ENCODE measurements at places on chromosomes 1 and 21.

DNA sequence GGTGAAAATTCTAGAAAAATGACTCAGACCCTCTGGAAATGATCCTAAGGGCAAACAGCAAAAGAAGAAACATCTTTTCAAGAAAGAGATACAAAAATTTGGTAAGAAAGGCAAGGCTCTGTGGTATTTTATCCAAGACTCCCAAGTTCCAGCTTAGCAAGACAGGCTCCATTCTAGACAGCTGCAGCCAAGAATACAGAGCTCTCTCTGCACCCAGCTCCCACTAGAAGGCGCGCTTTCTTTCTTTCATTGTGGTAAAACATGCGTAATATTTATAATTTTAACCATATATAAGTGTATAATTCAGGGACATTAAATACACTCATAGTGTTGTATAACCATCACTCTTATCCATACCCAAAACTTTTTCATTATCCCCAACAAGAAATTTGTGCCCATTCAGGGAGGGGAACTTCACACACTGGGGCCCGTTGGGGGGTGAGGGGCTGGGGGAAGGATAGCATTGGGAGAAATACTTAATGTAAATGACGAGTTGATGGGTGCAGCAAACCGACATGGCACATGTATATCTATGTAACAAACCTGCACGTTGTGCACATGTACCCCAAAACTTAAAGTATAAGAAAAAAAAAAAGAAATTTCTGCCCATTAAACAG is 2.2 kb upstream of the HFM1 start:
- no peak for DNase-seq

- no peak for DNase-seq
Measured at GRCh38 chr1:244361764-244362473, 89.8 kb downstream of the ADSS2 start.

- no peak for DNase-seq
Measured at GRCh38 chr1:203304391-203304918, 864 bp upstream of the BTG2 start.

DNA sequence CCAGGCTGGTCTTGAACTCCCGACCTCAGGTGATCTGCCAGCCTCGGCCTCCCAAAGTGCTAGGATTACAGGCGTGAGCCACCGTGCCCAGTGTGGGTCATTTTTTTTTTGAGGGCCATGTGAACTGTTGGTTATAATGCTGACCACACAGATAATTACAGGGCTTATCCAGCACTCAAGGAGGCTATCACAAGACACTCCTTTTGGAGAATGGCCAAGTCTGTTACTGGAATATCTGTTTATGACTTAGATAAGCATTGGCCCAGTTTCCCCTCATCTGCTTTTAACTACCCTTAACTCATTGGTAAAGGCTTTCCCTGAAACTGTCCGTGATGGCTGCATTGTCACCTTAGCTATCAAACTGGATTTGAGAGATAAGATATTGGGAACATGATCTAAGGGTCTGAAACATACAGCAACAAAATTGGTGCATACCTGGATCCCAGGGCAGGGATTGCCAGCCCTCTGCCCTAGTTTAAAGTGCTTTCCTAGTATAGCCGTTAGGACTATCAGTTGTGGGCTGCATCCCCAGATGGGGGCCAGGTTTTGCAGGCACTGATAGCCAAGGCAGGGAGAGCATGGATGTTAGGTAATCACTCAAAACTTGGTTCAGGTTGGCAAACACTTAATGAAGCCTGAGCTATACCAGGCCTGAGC is 15.6 kb downstream of the SZT2 start:
- DNase-seq: no peak

- no peak for DNase-seq
Measured at GRCh38 chr21:19034560-19034959, 631.0 kb upstream of the TMPRSS15 start.

DNA sequence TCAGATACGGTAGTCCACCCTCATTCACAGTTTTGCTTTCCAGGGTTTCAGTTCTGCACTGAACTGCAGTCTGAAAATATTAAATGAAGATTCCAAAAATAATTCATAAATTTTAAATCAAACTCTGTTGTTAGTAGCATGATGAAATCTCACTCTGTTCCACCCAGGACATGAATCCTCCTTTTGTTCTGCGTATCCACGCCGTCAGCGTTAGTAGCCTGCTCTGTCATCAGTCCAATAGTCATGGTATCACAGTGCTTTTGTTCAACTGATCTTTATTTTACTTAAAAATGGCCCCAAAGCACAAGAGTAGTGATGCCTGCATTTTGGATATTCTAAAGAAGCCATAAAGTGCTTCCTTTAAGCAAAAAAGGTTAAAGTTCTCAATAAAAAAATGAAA is 23.9 kb downstream of the CHD1L start:
- DNase-seq: no peak

DNA sequence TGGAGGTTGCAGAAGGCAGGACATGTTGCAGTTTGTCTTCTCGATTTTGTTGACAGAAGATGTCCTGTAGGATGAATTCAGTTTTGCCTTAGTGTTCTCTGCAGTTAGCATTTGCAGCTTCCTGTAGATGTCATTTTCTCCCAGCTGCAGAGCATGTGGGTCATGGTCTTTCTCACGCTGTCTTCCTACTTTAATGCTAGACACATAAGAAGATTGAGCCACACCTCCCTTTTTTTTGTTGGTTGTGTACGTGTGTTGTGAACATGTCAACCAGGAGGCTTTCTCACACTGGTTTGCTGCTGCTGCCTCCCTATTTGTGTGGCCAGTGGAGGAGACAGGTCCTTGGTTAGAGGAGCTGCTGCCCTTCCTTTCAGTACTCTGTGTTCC is 110.7 kb downstream of the VPS13D start:
- DNase-seq: no peak

GRCh38 chr1:19468397-19468956 is 16.9 kb downstream of the CAPZB start:
- no peak for DNase-seq

DNA sequence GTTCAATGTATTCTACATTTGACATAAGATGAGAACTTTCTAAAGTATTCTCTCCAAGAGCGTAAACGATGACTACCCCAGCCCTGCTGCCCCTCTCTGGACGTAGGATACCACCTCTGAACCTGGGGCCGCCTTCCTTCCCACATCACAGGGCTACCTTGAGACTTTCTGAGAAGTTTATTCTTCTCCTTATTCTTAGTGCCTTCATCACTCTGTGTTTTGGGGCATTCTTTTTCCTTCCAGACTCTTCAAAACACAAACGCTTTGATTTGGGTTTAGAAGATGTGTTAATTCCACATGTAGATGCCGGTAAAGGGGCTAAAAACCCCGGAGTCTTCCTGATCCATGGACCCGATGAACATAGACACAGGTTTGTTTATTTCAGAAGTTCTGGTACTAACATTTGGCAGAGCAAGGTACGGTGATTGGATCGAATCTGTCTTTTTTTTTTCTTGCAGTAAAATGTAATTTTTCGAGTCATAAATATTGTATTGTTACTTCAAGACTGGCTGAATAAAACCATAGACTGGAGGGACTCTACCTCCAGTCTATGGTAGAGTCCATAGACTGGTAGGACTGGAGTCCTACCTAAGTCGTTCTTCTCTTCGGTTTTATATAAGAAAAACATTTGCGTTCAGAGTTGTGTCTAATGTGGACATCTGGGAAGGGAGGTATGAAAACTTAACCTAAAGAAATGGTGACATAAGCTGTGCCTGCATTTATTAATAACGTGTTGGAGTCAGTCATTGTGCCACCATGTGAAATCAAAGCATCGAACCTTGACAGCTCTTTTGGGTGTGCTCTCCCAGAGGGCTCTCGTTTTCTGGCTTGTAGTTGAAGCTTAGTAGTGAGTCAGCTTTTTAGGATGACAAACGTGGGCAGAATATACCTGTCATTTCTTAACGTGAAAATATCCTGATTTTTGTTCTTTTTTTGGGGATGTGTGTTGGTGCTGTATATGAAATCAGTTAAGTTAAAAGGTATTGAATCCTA is 1.2 kb downstream of the MAN1A2 start:
- DNase-seq: no peak

- DNase-seq: no peak
Measured at GRCh38 chr1:224149709-224150108, 33.3 kb upstream of the DEGS1 start.

DNA sequence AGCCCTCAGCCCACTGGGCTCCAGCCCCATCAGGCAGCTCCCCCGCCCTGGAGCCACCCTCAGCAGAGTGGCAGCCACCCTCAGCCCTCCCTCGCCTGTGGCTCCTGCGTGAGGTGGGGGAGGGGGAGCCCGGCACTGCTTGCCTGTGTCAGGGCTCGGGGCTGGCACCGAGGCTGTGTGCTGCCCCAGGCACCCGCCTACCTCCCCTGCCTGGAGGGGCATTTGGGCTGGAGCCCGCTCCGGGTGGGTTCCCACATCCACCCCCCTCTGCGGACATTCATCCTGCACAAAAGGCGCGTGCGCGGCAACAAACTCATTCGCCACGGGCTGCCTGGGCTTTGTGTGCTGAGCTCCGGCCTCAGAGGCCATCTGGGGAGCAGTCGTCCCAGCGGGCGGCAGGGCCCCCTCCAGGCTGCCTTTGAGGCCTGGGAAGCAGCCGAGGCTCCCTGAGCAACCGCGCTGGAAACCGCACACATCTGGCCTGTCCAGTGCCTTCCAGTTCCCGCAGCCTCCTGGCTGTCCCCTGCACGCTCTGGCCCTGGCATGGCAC is 12.6 kb upstream of the TNFRSF14 start:
- no peak for DNase-seq

DNA sequence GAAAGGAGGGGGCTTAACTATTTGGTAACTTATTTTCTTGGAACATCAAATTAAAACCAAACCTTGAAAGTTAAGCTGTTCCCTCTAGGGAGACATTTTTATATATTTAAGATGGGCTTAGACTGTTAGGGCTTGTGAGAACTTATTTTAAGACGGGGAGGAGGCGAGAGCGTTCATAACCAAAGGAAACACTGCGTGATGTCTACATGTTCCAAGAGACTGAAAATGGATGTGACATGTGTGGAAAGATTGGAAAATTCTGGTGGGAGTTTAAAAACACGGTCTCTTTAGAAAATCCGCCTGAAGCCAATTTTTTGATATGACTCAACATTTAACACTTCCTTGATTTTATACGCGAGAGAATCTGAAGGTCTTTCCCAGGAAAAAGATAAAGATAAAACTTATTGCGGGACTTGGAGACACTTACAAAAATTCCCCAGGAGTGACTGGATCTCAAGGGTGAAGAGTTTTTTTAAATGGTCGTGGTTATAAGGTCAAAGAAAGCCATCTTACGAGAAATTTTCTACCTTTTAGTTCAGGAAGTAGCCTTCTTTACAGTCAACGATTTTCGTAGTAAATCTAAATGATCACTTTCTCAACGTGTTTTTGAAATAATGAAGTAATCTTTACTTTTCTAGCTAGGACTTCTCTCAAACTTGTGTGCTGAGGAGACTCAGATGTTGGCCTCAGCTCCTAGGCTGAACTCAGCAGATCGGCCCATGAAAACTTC is 828 bp downstream of the PNRC2 start:
- DNase-seq: no peak

- no peak for DNase-seq
Measured at GRCh38 chr1:114564141-114564540, 17.3 kb downstream of the BCAS2 start.

DNA sequence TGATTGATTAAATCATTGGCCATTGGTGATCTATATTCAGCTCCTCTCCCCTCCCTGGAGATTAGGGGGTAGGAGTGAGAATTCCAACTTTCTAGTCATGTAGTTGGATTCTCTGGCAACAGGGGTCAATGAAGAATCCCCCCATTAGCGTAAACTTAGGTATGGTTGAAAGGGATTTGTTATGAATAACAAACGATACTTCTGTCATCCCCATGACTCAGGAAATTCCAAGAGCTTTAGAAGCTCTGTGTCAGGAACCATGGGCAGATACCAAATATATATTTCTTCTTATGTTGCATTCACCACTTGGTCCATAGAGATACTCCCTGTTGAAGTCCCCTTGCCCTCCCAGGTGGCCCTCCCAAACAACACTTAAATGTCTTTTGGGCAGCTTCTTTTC is 124.5 kb downstream of the DNM3 start:
- no peak for DNase-seq

- no peak for DNase-seq
Measured at GRCh38 chr21:29145852-29146453, 15.5 kb downstream of the MAP3K7CL start.

- no peak for DNase-seq
Measured at GRCh38 chr1:4005431-4005830, 105.4 kb upstream of the C1orf174 start.

DNA sequence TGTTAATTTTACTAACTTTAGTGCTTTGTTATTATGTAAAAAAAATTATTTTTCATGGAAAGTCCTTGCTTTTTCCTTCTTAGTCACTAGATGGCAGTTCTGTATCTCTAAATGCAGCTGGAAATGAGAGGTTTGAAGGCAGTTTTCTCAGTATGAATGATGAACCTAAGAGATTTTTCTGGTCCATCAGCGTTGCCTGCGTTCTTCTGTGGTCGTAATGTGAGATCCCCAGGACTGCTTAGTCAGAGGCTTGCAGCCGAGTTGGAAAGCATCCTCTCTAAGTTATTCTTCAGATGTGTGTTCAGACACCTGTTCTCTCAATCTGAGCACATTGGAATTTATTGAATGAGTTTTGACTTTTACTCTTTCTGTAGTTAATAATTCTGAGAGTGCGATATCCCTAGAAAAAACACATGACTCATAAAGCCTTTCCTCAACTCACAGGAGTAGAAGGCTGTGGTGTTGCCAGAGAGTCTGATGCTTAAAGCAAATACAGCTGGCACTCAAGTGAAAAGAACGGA is 99.3 kb downstream of the FMN2 start:
- DNase-seq: no peak

DNA sequence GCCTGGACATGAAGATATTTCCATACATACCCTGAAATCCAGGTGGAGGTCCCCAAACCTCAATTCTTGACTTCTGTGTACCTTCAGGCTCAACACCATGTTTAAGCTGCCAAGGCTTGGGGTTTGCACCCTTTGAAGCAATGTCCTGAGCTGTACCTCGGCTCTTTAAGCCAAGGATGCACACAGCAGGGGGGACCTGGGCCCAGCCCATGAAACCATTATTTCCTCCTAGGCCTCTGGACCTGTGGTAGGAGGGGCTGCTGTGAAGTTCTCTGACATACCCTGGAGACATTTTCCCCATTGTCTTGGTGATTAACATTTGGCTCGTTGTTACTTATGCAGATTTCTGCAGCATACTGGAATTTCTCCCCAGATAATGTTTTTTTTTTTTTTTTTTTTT is 184.3 kb upstream of the RGS18 start:
- no peak for DNase-seq

DNA sequence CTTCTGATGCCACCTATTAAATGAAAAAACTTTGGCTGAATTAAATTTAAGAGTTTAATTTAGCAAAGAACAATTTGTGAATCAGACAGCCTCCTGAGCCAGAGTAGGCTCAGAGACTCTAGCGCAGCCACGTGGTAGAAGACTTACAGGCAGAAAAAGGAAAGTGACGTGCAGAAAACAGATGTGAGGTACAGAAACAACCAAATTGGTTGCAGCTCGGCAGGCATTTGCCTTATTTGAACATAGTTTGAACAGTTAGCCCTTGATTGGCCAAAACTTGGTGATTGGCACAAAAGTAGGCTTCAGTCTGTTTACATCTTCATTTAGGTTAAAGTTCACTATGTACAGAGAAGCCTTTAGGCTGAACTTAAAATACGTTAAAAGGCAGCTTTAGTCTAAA is 22.9 kb downstream of the TCP10L start:
- DNase-seq: no peak

GRCh38 chr1:207058878-207059867 is 6.1 kb downstream of the PFKFB2 start:
- no peak for DNase-seq
